ENCODE measurements at places on chromosomes 1 and 21.

GRCh38 chr1:158112994-158113758 is 67.5 kb upstream of the CD1D start:
- DNase-seq, result no peak

GRCh38 chr1:33973799-33974545 is 110.1 kb downstream of the HMGB4 start:
- DNase-seq, result no peak

- DNase-seq, result no peak
Observed at GRCh38 chr1:118325550-118326225, 140.7 kb upstream of the SPAG17 start.

DNA sequence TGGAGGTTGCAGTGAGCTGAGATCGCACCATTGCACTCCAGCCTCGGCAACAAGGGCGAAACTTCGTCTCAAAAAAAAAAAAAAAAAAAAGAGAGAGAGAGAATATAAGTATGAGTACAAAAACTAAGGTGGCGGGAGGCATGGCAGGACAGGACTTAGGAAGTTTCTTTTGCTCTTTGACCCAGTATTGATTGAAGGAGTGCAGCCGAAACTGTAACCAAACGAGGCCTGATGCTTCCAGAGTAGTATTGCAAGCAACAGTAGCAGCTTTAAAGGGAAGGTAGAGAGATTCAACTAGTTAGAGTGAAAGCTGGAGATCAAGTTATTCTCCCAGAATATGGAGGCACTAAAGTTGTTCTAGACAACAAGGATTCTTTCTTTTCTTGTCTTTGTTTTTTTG is 99.2 kb upstream of the CASZ1 start:
- no peak for DNase-seq

DNA sequence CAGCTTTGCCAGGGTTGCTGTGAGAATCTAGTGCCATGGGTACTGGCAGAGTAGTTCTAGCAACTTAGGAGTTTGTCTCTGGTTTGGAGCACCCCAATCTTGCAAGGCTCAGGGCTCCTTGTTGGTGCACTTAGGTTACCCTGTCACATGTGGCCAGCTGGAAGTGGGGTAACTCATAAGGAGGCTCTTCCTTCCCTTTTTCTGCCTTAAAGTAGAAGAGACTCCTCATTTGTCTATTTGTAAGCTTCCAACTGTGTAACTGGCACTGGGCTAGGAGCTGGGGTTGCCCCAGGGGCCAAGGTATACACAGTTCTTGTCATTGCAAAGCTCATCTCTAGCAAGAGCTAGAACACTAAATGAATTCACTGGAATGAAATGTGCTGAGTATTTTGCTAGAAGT is 10.6 kb downstream of the MROH7 start:
- no peak for DNase-seq

DNA sequence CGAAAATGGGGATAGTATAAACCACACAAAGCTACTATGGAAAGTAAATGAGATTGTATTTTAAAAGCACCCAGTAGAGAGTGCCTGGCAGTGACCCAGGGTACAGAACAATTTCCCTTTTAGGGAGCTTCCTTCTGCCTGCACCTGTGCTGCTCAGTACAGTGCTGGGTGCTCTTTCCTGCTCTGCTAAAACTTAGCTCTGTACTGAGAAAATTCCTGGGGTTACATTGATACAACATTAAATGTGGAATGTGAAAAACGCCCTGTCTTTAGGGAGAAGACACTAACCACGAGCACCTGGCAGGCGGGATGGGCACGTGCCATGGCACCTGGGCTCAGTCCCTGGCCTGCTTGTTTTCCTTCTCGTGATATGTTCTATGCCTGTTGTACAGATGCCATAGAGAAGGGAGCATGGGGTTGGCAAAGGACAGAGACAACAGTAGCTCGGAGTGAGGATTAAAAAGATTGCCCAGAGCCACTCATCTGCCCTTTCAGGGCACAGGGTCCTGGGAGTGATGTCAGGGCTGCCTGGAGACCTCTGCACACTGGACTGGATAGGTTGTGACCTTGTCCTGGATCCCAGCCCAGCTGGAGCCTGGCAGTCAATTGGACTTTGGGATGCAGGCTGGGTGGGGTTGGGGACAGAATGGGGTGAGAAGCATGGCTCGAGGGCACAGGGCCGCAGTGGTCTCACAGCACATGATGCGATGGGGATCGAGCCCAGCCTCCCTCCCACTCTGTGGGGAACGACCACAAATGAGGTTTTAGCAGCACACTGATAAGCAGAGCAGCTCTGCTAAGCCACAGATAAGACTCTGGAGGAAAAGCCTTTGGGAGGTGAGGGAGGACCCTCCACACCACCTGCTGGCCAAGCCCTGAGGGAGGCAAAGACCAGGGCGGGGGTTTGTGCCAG is 4.2 kb downstream of the SPATA46 start:
- DNase-seq, result no peak

DNA sequence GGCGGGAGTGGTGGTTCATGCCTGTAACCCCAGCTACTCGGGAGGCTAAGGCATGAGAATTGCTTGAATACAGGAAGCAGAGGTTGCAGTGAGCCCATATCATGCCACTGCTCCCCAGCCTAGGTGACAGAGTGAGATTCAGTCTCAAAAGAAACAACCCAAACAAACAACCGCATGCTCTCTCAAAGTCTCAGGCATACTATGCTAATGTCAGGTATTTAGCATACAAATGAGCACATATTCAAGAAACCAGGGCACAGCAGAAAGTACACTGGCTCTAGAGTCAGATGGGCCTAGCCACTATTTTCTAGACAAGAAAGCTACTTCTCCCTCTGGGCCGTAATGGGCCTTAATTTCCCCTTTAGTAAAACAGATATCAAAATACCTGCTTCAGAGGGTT is 55.0 kb downstream of the ELAVL4 start:
- no peak for DNase-seq

- DNase-seq, result no peak
Observed at GRCh38 chr21:44461464-44462001, 6.2 kb downstream of the LRRC3 start.

- no peak for DNase-seq
Observed at GRCh38 chr1:247322442-247322841, 9.2 kb downstream of the ZNF496 start.

DNA sequence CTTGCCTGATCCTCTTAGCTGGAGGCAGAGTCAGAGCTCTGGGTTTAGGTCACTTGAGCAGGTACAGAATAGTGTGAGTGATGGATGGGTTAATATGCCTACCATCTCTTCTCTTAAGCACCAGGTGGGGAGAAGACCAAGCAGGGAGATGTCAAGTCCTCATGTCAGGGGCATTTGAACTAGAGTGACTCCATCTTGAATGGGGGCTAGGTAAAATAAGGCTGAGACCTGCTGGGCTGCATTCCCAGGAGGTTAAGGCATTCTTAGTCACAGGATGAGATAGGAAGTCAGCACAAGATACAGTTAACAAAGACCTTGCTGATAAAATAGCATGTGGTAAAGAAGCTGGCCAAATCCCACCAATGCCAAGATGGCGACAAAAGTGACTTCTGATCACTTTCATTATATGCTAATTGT is 77.4 kb upstream of the BTG3 start:
- DNase-seq, result no peak

- DNase-seq, result no peak
Observed at GRCh38 chr1:203153051-203153988, 22.3 kb downstream of the MYBPH start.

DNA sequence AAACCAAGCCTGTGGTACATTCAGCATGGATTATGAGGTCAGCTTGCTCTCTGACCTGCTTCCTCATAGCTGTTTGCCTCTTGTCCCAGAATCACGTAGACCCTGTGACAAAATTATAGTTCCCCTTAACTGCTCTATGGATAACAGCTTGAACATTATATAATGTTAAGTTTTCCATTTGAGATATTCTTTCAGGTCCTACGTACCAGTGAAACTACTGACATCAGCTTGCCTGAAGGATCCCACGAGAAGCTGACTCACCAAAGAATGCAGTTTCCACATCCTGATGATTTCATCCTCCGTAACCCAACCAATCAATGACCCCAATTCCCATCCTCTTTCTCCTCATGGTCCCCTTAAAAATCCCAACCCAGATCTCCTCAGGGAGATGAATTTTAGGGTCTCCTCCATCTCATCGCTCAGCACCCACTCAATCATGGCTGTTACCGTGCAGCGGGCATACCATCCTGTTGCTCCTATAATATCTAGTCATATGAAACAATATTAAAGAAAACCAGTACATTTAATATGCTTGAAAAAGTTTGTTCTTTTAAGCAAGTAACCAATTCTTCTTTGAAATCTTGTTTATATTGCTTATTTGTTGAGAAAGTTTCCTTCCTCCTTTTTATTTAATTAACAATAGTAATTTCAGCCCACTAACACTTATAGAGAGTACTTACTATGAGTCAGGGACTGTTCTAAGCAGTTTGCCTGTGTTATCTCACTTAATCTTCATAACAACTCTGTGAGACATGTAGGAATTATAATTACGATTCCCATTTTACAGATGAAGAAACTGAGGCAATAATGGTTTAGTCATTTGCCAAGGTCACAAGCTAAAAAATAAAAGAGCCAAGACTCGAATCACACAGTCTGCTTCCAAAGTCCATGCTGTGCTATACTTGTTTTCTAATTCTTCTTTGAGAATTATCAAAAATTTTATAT is 27.4 kb downstream of the CHML start:
- DNase-seq, result no peak

- DNase-seq, result no peak
Observed at GRCh38 chr1:157484573-157484972, 67.7 kb downstream of the FCRL5 start.

DNA sequence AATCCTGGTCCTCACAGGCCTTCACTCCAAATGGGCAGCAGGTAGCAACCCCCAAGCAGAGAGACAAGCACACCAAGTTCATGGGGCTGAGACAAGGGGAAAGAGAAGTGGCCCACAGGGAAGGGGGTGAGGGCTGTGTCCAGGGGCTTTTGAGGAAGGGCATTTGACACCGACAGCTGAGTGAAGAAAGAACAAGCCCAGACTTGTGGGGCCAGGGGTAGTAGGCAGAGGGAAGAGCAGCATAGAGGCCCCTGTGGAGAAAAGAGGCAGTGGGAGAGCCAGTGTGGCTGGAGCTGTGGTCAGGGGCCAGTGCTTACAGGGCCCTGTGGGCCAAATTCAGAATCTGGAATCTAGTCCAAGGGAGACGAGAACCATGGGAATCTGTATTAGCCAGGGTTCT is 85.4 kb downstream of the IGSF21 start:
- no peak for DNase-seq

GRCh38 chr1:160127865-160128523 is 12.4 kb downstream of the ATP1A2 start:
- no peak for DNase-seq

DNA sequence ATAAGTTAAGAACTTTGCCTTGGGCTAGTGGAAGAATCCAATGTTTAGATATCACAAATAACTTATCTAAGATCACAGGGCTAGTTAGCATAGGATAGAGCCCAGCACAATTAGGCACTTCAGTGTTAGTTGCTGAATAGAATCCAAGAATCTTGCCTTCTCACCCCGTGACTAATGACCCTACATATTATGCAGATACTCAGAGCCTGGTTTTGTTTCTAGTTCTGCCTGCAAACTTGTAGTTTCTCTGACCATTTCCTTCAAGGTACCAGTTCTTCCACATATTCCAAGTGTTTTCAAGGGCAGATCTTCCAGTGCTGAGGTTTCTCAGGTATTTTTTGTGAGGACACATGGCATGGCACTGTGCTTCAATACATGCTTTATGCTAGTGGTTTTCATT is 239.3 kb downstream of the KCNK2 start:
- DNase-seq, result no peak

DNA sequence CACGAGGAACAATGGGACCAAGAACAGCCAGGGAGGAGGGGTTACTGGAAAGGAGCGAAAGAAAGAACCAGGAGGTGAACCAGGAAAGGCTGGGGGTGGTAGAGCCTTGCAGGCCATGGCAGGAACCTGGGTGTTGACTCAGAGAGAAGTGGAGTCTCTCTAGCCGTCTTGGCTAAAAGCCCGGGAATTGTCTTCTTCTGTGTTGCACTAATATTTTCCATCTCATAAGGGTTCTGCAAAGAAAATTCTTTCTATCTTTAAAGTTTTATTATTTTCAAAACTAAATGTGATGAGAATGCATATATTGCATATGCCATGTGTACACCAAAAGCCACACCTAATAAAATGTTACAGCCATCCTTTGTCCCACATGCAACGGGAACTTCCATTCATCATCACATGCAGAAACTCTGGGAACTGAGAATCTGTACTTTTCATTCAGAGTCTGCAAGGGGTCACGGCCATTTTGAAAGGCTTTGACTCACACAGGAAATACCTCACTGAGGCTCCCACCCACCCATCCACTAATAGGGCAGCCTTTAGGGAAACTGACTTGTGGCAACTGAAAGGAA is 38.0 kb downstream of the ERG start:
- no peak for DNase-seq

- no peak for DNase-seq
Observed at GRCh38 chr1:11046625-11047365, at the start of gene MASP2. Gene MASP2, minus strand, starts transcription at chr1:11047239. Its CDS starts 32 bp downstream, at chr1:11047207.

DNA sequence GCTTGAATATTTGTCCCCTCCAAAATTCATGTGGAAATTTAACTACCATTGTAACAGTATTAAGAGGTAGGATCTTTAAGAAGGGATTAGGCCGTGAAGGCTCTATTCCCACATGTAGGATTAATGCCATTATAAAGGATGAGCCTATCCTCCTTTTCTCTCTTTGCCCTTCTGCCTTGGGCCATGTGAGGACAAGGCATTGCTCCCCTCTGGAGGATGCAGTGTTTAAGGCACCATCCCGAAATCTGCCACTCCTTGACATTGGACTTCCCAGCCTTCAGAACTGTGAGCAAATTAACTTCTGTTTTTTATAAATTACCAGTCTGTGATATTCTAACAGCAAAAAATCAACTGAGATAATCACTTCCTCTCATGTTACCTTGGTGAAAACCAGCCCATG is 124.4 kb downstream of the TOMM20 start:
- no peak for DNase-seq

DNA sequence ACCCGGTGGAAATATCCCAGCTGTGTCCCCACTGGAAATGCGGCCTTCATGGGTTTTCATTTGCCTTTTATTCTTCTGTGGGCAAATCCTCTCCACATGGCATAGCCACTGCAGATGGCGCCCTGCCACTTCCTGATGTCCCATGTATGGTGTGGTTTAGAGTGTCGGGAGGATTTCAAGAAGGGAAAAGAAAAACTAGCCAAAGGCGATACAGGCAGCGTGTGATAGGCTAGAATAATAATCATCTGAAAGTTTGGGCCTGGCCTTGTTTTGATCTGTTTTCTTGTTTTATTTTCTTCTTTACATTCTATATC is 123.6 kb downstream of the PEX14 start:
- no peak for DNase-seq

GRCh38 chr1:5601516-5601915 is 390.7 kb downstream of the NPHP4 start:
- DNase-seq, result no peak

Data from stimulated activated CD8-positive, alpha-beta memory T cell treated with anti-CD3 and anti-CD28 coated beads, Interleukin-7, amount 100 ng/mL, for 1 hour (primary cell).